Fibroblast of skin of right biceps (primary cell): ENCODE measurements at places on chromosomes 2 and 18.

DNA sequence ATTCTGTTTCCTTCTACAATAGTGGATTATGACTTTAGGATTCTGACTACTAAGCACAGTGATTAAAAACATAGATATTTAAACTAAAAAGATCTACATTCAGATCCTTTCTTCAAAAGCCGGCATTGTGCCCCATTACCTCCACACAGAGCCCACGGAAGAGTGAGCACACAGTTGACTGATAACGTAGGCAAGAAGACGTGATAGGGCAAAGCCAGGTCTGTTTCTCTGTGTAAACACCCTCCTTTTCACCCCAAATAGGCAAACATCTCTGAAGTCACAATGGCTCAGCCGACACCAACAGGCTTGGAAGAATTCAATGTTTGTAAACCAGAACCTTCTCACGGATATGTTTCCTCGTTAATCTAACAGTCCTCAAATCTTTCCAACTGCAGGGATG is 302.9 kb downstream of the CMPK2 start:
- no peak for DNase-seq

GRCh38 chr2:134359367-134360081 is 105.7 kb downstream of the MGAT5 start:
- no peak for DNase-seq

- no peak for DNase-seq
Observed at GRCh38 chr2:74540291-74540690, 10.6 kb downstream of the HTRA2 start.

GRCh38 chr2:157523270-157524247 is 79.7 kb upstream of the CYTIP start:
- no peak for DNase-seq

DNA sequence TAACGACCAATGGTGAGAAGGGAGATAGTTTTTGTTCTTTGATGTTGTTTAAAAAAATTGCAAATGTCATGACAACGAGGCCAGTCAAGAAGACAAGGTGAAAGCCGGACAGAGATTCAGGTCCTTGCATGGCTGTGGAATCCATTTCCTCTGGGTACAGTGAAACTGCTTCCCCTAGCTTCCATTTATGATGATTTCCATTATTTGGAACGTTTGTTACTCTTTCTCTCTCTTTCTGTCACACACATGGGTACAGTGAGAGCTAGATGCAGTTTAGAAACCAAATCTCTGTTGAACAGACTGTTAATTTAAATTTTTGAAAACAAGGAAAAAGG is 57.4 kb upstream of the MSH2 start:
- DNase-seq = no peak

- DNase-seq = no peak
Observed at GRCh38 chr2:70391988-70392387, 90.1 kb upstream of the FAM136A start.

- no peak for DNase-seq
Observed at GRCh38 chr2:105400138-105400540, 1.3 kb upstream of the FHL2 start.
